ENCODE measurements at places on chromosomes 11 and 22. TPM values are rescaled to one million over a fixed set of nuclear protein-coding genes. Genes with fewer than 3 reads are reported as not detected.

DNA sequence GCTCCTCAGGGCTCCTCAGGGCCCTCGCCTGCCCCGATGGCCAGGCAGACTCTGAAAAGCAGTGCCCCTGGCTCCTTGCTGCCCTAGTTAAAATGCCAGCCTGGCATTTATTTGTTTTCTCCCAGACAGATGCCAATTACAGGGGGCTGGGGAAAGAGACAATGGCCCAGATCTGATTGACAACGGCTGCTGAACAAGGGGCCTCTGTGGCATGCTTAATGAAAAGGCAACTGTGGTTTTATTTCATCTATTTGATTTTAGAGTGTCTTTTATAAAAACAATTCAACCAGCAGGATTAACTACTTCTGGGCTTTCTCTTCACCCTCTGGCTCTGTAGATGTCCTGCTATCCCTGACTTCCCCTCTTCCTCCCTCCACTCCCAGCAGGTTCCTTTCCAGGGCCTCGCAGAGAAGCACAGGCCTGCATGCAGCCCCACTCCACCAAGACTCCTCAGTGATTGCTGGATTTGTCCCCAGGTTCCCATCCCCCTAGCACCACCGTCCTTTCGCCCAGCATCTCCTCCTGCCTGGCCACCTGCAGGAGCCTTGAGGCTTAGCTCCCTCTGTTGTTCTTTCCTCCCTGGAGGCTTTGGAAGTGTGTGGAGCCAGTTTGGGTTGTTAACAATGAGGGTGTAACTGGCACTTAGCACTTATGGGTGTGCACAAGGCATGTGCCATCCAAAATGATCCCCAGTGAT lies 171.1 kb downstream of the TENM4 start:
- no peak overlapping the region for H3K4me3 ChIP-seq
- H3K27ac ChIP-seq, result no peak overlapping the region
- H3K27me3 ChIP-seq, result peaks cover 6% of the 10 kb centered on the region
- H3K36me3 ChIP-seq, result no peaks in the 10 kb centered on the region

GRCh38 chr11:8083871-8084281 lies 2.9 kb downstream of the TUB start:
- peaks cover 70% of the 10 kb centered on the region for H3K27me3 ChIP-seq
- no peak overlapping the region for H3K4me3 ChIP-seq
- H3K36me3 ChIP-seq, result peaks cover 2% of the 10 kb centered on the region

GRCh38 chr11:17649696-17650095 lies 69.7 kb upstream of the MYOD1 start:
- H3K4me1 ChIP-seq, result no peaks in the 10 kb centered on the region
- DNase-seq, result no peak
- peaks cover 48% of the 10 kb centered on the region for H3K27me3 ChIP-seq
- no peaks in the 10 kb centered on the region for H3K36me3 ChIP-seq
- H3K4me3 ChIP-seq, result no peak overlapping the region
- H3K27ac ChIP-seq, result no peak overlapping the region

- H3K4me1 ChIP-seq, result peaks cover 2% of the 10 kb centered on the region
- peaks cover 79% of the 10 kb centered on the region for H3K27me3 ChIP-seq
- H3K36me3 ChIP-seq, result no peaks in the 10 kb centered on the region
- no peak for DNase-seq
These were observed 73.6 kb downstream of the TRIM29 start for GRCh38 chr11:120064341-120064740.

DNA sequence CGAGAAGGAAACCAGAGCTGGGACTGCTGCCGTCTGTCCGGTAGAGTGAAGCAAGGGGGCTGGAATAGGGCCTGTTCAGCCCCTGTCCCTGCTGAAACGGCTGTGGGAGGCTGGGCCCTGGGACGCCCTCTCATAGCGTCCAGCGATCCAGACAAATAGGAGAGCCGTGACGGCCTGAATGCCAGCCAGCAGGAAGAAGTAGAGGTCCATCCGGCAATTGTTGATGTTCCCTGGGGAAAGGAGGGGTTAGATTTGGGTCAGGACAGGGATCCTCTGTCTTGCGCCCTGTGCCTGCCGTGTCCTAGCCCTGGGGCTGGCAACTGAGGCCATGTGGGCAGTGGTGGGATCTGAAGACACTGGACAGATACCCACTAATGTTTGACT lies 12.9 kb downstream of the TMEM132A start:
- H3K27ac ChIP-seq, result no peak overlapping the region
- H3K27me3 ChIP-seq, result peaks cover 4% of the 10 kb centered on the region
- no peaks in the 10 kb centered on the region for H3K36me3 ChIP-seq
- H3K4me1 ChIP-seq, result peaks cover 11% of the 10 kb centered on the region

- H3K27ac ChIP-seq, result no peak overlapping the region
- H3K36me3 ChIP-seq, result no peaks in the 10 kb centered on the region
- H3K4me1 ChIP-seq, result no peaks in the 10 kb centered on the region
- DNase-seq, result no peak
- H3K4me3 ChIP-seq, result no peak overlapping the region
These were observed 184.1 kb upstream of the ARHGAP20 start for GRCh38 chr11:110896358-110896757.

- H3K27me3 ChIP-seq, result peaks cover 34% of the 10 kb centered on the region
- DNase-seq, result no peak
- no peak overlapping the region for H3K27ac ChIP-seq
- no peaks in the 10 kb centered on the region for H3K4me1 ChIP-seq
- no peaks in the 10 kb centered on the region for H3K36me3 ChIP-seq
- H3K4me3 ChIP-seq, result no peak overlapping the region
These were observed 168.2 kb downstream of the COMMD9 start for GRCh38 chr11:36121054-36121453.

DNA sequence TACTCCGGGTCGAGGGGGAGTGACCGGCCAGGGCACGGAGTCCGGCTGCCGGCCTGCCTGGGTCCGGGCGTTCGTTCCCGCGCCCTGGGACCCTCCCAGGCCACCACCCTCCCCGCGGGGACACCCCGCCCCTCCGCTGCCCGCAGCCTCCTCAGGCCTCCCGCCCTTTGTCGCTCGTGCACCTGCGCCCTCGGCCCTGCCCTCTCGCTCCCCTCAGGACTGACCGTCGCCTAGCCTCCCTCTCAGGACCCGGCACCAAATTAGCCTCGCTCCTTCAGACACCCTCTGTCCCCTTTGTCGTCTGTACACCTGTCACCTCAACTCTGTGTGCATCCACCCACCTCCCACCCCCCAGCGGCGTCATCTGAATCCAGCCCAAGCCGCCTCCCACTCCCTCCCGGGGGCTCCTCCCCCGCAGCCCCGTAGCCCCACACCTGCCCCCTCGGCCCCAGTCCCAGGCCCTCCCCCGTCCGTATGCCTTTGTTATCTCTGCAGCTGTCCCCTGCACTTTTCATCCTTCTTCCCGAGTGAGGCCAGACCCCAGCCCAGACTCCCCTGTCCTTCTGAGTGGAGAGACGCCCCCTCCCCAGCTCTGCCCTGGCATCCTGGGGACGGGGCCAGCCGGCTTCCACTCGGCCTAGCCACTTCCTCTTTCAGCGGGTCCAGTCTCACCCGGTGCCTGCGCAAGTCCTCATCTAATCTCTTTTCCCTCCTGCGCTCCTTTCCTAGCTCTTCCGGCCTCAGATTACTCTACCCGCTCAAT lies 643 bp downstream of the TIGD3 start:
- no peaks in the 10 kb centered on the region for H3K27me3 ChIP-seq
- H3K27ac ChIP-seq, result peak overlapping the region; percentile 37
- peaks cover 12% of the 10 kb centered on the region for H3K4me1 ChIP-seq
- H3K36me3 ChIP-seq, result peaks cover 4% of the 10 kb centered on the region
- H3K4me3 ChIP-seq, result peak overlapping the region; percentile 93

DNA sequence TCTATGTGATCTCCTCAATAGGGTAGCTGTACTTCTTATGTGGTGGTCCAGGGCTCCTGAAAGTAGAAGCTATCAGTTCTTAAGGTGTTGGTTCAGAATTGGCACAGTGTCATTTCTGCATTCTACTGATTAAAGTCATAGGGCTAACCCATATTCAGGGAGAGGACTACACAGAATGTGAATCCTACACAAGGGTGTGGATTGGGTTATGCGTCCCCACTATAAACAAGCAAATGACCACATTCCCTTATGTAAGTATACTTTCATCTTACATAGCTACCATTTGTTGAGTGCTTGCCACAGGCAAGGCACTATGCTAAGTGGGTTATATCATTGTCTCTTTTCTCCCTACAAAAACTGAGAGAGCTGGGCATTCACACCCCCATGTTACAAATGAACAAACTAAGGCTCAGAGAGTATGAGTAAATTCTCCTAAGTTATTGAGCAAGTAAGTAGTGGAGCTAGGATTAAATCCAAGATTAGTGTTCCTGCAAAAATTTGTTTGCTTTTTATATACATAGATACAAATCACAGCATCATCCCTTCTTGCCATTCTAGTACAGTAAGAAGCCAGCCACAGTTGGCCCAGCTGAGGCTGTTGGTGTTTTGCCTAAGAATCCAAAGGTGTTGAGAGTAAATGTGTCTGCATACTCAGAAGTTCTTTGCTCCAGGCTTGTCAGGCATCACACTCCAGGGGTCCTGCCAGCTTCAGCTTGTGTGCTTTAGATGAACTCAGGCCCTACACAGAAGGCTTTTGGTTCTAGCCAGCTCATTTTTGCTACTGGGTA lies 157.8 kb downstream of the KIF18A start:
- DNase-seq, result no peak
- H3K36me3 ChIP-seq, result no peaks in the 10 kb centered on the region
- no peak overlapping the region for H3K4me3 ChIP-seq

GRCh38 chr11:17012712-17013547 lies 1.3 kb downstream of the PLEKHA7 start:
- H3K36me3 ChIP-seq, result peaks cover 2% of the 10 kb centered on the region
- peaks cover 6% of the 10 kb centered on the region for H3K4me1 ChIP-seq
- no peak overlapping the region for H3K27ac ChIP-seq
- H3K4me3 ChIP-seq, result no peak overlapping the region
- peaks cover 20% of the 10 kb centered on the region for H3K27me3 ChIP-seq

- H3K36me3 ChIP-seq, result no peaks in the 10 kb centered on the region
- H3K27me3 ChIP-seq, result peaks cover 14% of the 10 kb centered on the region
- no peaks in the 10 kb centered on the region for H3K4me1 ChIP-seq
- no peak overlapping the region for H3K4me3 ChIP-seq
- no peak for DNase-seq
These were observed 324.6 kb downstream of the CADM1 start for GRCh38 chr11:115179636-115180035.

GRCh38 chr11:92977401-92977800 lies 8.0 kb downstream of the MTNR1B start:
- H3K36me3 ChIP-seq, result no peaks in the 10 kb centered on the region
- no peak overlapping the region for H3K4me3 ChIP-seq
- peaks cover 16% of the 10 kb centered on the region for H3K27me3 ChIP-seq

GRCh38 chr11:62353841-62354240 lies 16.6 kb downstream of the ASRGL1 start:
- H3K27ac ChIP-seq, result no peak overlapping the region
- H3K36me3 ChIP-seq, result no peaks in the 10 kb centered on the region
- no peak overlapping the region for H3K4me3 ChIP-seq
- peaks cover 2% of the 10 kb centered on the region for H3K4me1 ChIP-seq
- peaks cover 10% of the 10 kb centered on the region for H3K27me3 ChIP-seq
- DNase-seq, result no peak

- H3K4me1 ChIP-seq, result no peaks in the 10 kb centered on the region
- peaks cover 11% of the 10 kb centered on the region for H3K27me3 ChIP-seq
- H3K36me3 ChIP-seq, result no peaks in the 10 kb centered on the region
- no peak overlapping the region for H3K4me3 ChIP-seq
These were observed 88.1 kb downstream of the MYO18B start for GRCh38 chr22:25829808-25830777.

- DNase-seq, result peak; percentile 34
- no peak overlapping the region for H3K27ac ChIP-seq
- H3K36me3 ChIP-seq, result peaks cover 9% of the 10 kb centered on the region
- no peak overlapping the region for H3K4me3 ChIP-seq
These were observed 24.8 kb upstream of the TTC12 start for GRCh38 chr11:113289431-113290187.

- H3K4me3 ChIP-seq, result no peak overlapping the region
- no peaks in the 10 kb centered on the region for H3K4me1 ChIP-seq
- no peaks in the 10 kb centered on the region for H3K27me3 ChIP-seq
These were observed 489.5 kb downstream of the DLG2 start for GRCh38 chr11:85137597-85137996.

- no peaks in the 10 kb centered on the region for H3K4me1 ChIP-seq
- no peak overlapping the region for H3K27ac ChIP-seq
- H3K4me3 ChIP-seq, result no peak overlapping the region
- DNase-seq, result peak; percentile 9
- no peaks in the 10 kb centered on the region for H3K36me3 ChIP-seq
These were observed 5.8 kb downstream of the SUSD2 start for GRCh38 chr22:24186892-24187670.

DNA sequence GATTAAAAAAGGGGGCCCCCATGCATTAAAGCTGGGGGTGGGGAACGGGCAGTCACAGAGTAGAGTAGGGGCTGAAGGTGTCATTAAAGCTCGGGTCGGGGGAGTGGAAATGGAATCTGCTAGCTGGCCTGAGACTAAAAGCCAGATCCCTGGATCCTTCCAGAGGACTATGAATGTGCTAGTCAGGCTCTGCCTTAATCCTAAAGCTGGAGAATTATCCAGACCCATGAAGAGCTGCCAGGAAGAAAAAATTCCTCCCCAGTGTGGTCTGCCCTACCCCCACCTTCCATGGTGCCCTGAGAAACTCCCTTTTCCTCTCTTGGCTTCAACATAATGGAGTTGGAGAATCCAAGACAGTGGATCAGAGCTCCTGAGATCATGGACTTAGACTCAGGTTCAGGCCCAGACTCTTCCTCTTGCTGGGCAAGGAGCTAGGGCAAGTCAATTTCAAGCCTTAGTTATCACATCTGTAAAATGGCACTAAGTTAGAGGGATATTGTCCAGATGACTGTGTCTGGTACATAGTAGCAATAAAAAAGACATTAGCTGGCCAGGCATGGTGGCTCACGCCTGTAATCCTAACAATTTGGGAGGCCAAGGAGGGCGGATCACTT lies 24.0 kb upstream of the SMTN start:
- H3K27me3 ChIP-seq, result no peaks in the 10 kb centered on the region
- no peak overlapping the region for H3K27ac ChIP-seq
- no peak for DNase-seq
- no peaks in the 10 kb centered on the region for H3K4me1 ChIP-seq
- H3K36me3 ChIP-seq, result no peaks in the 10 kb centered on the region

C11orf52 gene
- total RNA-seq, result not detected

PRR33 gene
- total RNA-seq, result not detected

RNF26 gene
- total RNA-seq, result 19.0 TPM

SLC17A6 gene
- not detected for total RNA-seq

OR2AG1 gene
- not detected for total RNA-seq

SLC22A9 gene
- not detected for total RNA-seq

C1QTNF6 gene
- 11.8 TPM for total RNA-seq

STX3 gene
- 4.7 TPM for total RNA-seq
